IMR-90 (cell line): ENCODE measurements at places on chromosomes 1 and 21.

DNA sequence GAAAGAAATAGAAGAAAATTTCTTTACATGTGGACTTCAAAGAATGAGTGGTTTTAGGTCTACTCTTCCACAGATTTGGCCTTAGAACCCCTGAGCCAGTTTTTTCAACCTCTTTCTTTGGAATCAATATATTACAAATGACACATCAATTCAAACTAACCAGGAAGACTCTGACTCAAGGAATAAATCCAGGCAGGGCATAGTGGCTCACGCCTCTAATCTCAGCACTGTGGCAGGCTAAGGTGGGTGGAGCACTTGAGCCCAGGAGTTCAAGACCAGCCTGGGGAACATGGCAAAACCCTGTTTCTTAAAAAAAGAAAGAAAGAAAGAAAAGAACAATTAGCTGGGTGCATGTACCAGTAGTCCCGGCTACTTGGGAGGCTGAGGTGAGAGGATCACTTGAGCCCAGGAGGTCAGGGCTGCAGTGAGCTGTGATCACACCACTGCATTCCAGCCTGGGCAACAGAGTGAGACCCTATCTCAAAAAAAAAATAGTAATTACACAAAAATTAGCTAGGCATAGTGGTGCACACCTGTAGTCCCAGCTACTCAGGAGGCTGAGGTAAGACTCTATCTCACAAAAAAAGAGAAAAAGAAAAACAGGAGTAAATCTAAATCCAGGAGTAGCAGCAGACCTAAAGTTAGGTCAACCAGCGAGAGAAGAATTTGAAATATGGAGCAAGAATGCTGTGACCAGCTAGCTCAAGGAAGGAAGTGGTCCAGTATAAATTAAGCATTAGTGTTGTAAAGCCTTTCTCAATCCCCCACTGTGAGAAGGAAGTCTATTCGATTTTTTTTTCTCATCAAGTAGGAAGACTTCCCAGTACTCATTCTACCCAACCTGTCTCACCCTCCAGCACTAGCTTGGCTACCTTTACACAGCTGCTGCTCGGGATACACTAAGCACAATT is 1.9 kb downstream of the SORT1 start:
- peak; percentile 65 for DNase-seq

- DNase-seq: peak; percentile 19
Observed at GRCh38 chr1:17414022-17414421, 25.5 kb downstream of the RCC2 start.

DNA sequence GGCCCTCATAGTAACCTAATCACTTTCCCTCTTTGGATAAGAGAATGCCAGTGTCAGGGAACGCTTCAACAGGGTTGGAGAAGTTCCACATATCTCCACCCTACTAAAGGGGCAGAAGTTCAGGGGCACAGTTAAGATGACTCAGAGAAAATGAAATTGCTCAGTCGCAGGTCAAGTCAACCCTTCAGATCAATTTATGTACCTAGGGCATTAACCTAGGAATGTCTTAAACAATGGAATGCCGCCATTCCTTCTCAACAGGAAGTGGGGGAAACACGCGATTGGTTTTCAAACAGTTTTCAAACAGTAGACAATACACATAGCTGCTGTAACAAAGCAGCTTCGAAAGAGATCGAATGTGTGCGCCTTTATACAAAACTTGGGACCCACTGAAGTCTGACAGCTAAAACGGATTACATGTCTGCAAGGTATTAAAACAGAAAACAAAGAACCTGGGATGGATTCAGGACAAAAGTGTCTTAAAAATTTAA is 897 bp downstream of the SLC25A24 start:
- peak; percentile 23 for DNase-seq

DNA sequence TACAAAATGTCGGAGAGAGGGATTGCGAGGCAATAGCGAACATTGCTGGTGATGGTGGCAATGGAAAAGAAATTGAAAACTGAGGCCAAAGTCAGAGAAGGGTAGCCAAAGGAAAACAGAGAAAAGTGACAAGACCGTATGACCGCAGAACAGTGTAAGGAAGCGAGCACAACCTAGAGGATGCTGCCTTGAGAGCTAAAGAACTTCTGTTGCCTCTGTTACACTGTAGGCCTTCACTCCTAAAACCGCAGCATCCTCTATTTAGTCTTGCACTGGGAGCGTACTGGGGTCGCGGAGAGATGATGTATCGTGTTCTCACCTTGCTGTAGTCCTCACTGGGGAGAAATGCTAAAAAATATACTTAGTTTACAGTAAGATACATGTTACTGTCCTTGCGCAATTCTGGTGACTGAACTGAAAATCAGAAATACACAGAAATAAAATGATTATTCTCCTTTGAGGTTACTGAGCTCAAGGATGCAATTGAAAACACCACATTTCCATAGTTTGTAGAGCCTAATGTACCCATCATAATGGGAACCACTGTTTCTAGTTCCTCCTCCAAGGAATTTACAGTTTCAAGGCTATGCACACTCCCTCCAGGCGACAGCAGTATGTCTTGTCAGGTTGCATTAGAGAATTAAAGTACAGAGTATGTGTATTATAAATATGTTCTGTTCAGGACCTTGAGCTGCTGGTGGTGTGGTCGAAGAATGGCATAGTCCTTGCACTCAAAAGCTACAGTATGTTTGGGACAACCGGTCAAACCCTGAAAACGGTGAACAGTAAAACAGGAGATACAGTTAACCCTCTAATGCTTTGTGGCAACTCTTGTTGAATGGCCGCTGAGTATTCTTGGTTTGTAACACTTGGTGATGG is 1.3 kb downstream of the NEK7 start:
- peak; percentile 57 for DNase-seq

- DNase-seq: no peak
Observed at GRCh38 chr1:41842326-41842725, 76.4 kb downstream of the HIVEP3 start.

DNA sequence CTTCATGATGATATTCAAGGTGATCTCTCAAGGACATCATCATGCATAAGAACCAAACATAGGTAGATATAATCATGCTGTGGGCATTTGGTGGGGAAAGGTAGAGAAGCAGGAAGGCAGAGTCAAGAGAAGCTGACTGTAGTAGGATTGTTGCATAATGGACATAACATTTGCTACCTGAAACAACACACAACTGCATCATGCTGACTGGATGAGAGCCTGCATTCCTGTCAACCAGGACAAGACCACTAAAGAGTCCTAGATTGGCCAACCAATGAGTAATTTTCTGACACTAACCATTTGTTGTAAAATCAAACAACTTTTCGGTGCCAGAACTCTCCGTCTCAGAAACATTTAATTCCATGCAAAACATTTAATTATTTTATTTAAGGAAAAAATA is 377.2 kb downstream of the PLPP3 start:
- DNase-seq: no peak

- peak; percentile 58 for DNase-seq
Observed at GRCh38 chr1:15975358-15975804, 520 bp downstream of the ZBTB17 start.

- DNase-seq: no peak
Observed at GRCh38 chr1:29592731-29593130, 356.4 kb downstream of the PTPRU start.

DNA sequence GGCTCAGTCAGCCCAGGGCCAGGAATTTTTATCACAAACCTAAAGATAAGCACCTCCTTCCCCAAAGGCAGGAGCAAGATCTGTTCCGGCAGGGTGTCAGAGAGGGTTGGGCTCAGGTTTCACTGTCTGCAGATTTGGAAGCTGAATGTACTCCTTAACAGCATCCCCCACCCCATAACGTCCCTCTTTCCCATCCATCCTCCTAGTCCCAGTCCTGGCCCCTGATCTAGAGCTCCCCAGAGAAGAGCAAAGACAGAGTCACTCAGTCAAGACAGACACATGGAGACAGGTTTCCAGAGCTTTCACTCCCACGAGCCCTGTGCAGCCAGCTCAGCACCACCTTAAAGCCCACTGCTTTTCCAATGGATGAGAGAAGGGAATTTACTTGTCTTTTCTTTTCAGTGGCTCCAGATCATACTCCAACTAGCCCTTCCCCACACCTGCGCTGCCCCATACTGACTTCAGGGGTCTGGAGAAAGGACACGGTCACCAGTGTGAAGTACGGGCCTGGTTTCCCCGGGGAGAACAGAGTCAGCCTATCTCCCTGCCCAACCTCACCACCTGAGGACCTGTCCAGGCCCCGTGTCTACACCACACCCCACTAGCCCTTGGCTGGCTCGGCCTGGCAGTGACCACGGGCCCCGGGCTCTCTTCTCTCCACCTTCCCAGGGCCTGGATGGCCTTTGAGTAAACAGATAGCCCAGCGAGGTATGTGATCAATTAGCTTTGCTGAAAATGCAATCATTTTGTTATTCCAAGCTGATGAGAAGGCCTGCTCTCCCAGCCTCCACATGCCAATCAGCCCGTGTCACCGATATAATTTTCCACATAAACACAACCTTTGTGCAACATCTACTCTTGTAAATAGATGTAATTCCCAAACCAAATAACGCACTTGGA is 249.1 kb downstream of the FOXD2 start:
- no peak for DNase-seq

GRCh38 chr1:93148001-93148400 is 32.2 kb downstream of the TMED5 start:
- DNase-seq: peak; percentile 46

GRCh38 chr21:39632796-39633442 is 20.2 kb downstream of the B3GALT5 start:
- DNase-seq: peak; percentile 52

GRCh38 chr1:41765152-41765551 is 153.6 kb downstream of the HIVEP3 start:
- no peak for DNase-seq

- peak; percentile 46 for DNase-seq
Observed at GRCh38 chr1:156499842-156500542, 583 bp downstream of the MEF2D start.

- DNase-seq: peak; percentile 61
Observed at GRCh38 chr1:173253046-173253445, 45.9 kb upstream of the TNFSF4 start.

GRCh38 chr1:176944606-176945005 is 219.9 kb downstream of the ASTN1 start:
- no peak for DNase-seq

GRCh38 chr1:21592086-21592865 is 76.9 kb downstream of the RAP1GAP start:
- DNase-seq: no peak

DNA sequence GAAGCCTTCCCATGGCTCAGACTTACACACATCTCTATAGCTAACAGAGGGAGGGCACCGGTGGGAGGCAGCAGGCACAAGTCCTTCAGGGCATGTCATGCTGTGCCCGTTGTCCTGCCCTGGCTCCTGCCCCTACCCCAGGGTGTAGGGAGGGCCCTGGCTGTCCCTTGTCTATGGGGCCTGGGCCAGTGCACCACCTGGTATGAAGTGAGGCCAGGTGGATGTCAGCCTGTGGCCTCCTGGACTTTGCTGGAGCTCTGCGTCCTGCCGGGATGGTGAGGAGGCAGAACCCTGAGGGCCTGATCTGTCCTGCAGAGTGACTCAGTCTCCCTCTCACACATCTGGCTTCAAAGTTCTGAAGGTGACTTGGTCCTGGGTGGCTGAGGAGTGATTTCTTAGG is 47.3 kb upstream of the GPR37L1 start:
- DNase-seq: no peak

DNA sequence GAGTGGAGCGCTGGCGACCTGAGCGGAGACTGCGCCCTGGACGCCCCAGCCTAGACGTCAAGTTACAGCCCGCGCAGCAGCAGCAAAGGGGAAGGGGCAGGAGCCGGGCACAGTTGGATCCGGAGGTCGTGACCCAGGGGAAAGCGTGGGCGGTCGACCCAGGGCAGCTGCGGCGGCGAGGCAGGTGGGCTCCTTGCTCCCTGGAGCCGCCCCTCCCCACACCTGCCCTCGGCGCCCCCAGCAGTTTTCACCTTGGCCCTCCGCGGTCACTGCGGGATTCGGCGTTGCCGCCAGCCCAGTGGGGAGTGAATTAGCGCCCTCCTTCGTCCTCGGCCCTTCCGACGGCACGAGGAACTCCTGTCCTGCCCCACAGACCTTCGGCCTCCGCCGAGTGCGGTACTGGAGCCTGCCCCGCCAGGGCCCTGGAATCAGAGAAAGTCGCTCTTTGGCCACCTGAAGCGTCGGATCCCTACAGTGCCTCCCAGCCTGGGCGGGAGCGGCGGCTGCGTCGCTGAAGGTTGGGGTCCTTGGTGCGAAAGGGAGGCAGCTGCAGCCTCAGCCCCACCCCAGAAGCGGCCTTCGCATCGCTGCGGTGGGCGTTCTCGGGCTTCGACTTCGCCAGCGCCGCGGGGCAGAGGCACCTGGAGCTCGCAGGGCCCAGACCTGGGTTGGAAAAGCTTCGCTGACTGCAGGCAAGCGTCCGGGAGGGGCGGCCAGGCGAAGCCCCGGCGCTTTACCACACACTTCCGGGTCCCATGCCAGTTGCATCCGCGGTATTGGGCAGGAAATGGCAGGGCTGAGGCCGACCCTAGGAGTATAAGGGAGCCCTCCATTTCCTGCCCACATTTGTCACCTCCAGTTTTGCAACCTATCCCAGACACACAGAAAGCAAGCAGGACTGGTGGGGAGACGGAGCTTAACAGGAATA is 4.2 kb downstream of the TFAP2E start:
- DNase-seq: no peak

GRCh38 chr21:27017246-27017645 is 50.4 kb upstream of the ADAMTS5 start:
- peak; percentile 23 for DNase-seq

- peak; percentile 100 for DNase-seq
Observed at GRCh38 chr1:165898837-165899236, 71.4 kb downstream of the UCK2 start.

GRCh38 chr1:210313921-210314320 is 14.8 kb upstream of the HHAT start:
- no peak for DNase-seq

DNA sequence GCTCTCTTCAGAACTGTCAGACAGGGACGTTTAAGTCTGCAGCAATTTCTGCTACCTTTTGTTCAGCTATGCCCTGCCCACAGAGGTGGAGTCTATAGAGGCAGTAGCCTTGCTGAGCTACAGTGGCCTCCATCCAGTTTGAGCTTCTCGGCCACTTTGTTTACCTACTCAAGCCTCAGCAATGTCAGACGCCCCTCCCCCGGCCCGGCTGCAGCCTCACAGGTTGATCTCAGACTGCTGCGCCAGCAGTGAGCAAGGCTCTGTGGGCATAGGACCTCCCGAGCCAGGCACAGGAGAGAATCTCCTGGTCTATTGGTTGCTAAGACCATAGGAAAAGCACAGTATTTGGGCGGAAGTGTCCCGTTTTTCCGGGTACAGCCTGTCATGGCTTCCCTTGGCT is 89.9 kb upstream of the PDC start:
- DNase-seq: no peak

- DNase-seq: no peak
Observed at GRCh38 chr1:18855573-18855972, 3.9 kb downstream of the TAS1R2 start.

GRCh38 chr1:48249868-48250267 is 27.4 kb downstream of the SLC5A9 start:
- DNase-seq: no peak
